Fibroblast of lung (primary cell): ENCODE measurements at places on chromosomes 13 and 19.

- DNase-seq: peak; percentile 33
Measured at GRCh38 chr13:105778196-105778595, 757.3 kb downstream of the EFNB2 start.

- no peak for DNase-seq
Measured at GRCh38 chr13:106361621-106362020, 173.8 kb downstream of the EFNB2 start.

- no peak for DNase-seq
Measured at GRCh38 chr19:40567750-40568494, 8.8 kb upstream of the SHKBP1 start.

- DNase-seq: peak; percentile 15
Measured at GRCh38 chr13:32736648-32737047, 150.4 kb downstream of the PDS5B start.

DNA sequence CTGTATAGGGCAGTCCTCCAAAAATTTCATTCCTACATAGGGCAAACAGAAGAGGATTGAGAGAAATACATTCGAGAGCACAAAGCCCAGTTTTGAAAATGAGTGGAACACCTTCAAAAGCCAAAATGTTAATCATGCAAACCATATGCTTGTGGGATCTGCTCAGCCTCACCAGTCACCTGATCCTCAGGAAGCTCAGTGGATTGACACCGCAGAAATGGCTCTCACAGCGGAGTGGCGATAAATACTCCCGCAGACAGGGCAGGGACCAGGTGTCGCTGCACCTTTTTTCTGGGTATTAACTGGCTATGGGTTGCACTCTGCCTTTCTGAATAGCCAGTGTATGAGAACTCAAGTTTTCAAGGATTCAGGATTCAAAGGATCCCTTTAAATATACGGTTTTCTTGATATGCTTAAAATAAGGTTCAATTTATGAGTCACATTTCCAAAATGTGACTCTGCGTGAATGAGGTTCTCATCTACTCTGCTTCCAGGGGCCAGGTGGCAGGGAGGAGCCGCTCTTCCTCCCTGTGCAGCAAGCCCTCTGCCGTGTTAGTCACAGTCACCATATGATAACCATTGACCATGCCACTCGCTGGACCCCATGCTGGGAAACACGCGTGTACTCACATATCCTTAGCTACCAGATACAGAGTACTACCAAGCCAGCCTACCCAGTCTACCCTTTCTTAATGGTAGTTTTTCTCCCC, 18.3 kb upstream of the DHRS12 start:
- DNase-seq: no peak

- no peak for DNase-seq
Measured at GRCh38 chr13:113561417-113562084, 23.0 kb upstream of the TFDP1 start.

GRCh38 chr13:41293272-41293671, 17.8 kb upstream of the NAA16 start:
- no peak for DNase-seq

GRCh38 chr13:22936228-22936627, 244.6 kb upstream of the SGCG start:
- DNase-seq: no peak

DNA sequence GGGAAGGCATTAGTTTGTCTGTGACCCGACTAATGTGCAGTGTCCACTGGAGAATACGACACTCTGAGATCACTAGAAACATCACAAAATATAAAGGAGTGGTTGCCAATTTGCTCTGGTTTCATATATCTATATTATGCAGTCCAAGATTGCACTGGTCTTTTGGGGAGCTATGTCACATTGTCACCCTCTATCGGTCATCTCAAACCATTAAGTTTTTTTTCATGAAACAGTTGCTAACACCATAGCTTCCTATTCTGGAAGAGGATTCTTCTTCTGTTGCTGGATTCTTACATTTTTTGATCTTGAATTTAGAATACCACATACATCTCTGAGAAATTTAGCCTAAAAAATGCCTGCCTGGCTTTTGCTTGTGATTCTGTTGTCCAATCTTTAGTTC, 168.6 kb downstream of the LACC1 start:
- DNase-seq: no peak

GRCh38 chr19:5805462-5806132, 730 bp downstream of the NRTN start:
- peak; percentile 23 for DNase-seq
